Esophagus (tissue), 2 donors: ENCODE measurements at places on chromosomes 3 and 15. TPM values are rescaled to one million over a fixed set of nuclear protein-coding genes. Genes with fewer than 3 reads are reported as not detected.

CTXN2 gene
- polyA plus RNA-seq = not detected

TMC3 gene
- not detected for polyA plus RNA-seq

LRRC57 gene
- polyA plus RNA-seq = 7.5 TPM

ZKSCAN7 gene
- 0.56 TPM for polyA plus RNA-seq

EXD1 gene
- not detected for polyA plus RNA-seq

APPL1 gene
- 7.8 TPM for polyA plus RNA-seq

ATP13A5 gene
- polyA plus RNA-seq = 0.26 TPM

CHST13 gene
- not detected for polyA plus RNA-seq

DPPA2 gene
- not detected for polyA plus RNA-seq

KCNMB2 gene
- 0.08 TPM for polyA plus RNA-seq

SPESP1 gene
- polyA plus RNA-seq = 1.2 TPM

IL5RA gene
- polyA plus RNA-seq = 0.02 TPM

PP2D1 gene
- polyA plus RNA-seq = not detected

MSL2 gene
- polyA plus RNA-seq = 4.7 TPM

TERC gene
- polyA plus RNA-seq = 0.14 TPM

STRC gene
- 0.79 TPM for polyA plus RNA-seq

GOLGA8M gene
- 0.43 TPM for polyA plus RNA-seq

CHRNA5 gene
- polyA plus RNA-seq = 2.3 TPM
